ENCODE measurements at places on chromosomes 11 and 22.

GRCh38 chr22:20641198-20641892 is 132.6 kb upstream of the SERPIND1 start:
- DNase-seq = no peak

- DNase-seq = no peak
Observed at GRCh38 chr22:30444632-30445437, 19.3 kb downstream of the MTFP1 start.

GRCh38 chr11:18566406-18566805 is 22.1 kb downstream of the UEVLD start:
- DNase-seq = no peak

- peak; percentile 74 for DNase-seq
Observed at GRCh38 chr11:1570896-1571759, 943 bp downstream of the DUSP8 start.

DNA sequence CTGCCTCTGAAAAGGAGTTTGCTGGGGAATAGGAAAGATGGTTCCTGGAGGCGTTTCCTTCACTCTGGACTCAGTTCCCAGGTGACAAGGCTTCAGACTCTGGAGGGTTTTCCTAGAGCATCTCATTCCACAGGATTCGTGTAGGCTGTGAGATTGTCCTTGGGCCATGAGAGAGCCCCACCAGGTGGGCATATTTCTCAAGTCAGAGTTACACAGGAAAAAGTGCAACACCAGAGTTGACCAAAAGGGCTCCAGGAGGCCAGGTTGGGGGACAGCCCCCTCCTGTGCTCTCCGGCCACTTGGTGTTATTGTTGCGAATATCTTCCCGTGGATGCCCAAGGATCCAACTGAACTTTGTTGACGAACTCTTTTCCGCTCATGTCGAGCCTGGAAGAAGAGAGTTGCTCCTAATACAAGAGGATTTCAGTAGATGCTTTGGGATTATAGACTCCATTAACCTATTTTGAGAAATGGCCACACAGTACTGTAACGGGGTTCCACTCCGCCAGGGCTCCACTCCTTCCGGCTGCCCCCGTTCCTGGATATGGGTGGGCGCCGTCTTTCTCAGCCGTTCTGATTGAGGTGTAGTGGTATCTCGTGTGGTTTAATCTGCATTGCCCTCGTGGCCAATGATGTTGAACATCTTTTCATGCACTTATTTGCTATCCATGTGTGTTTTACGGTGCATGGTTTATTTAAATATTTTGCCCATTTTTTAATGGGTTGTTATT is 580.3 kb downstream of the BRD1 start:
- DNase-seq = no peak

GRCh38 chr11:120768949-120769348 is 255.0 kb upstream of the TBCEL start:
- no peak for DNase-seq

GRCh38 chr11:44574610-44575287 is 9.3 kb downstream of the CD82 start:
- DNase-seq = no peak

- DNase-seq = no peak
Observed at GRCh38 chr11:73576185-73576614, 21.7 kb downstream of the FAM168A start.

- no peak for DNase-seq
Observed at GRCh38 chr22:47748957-47749356, 986.5 kb downstream of the TBC1D22A start.

GRCh38 chr11:57801183-57801485 is 39.5 kb downstream of the CTNND1 start:
- no peak for DNase-seq

- no peak for DNase-seq
Observed at GRCh38 chr11:81444297-81444696, 1289.4 kb downstream of the FAM181B start.

- no peak for DNase-seq
Observed at GRCh38 chr11:93020248-93021046, 51.0 kb downstream of the MTNR1B start.

- no peak for DNase-seq
Observed at GRCh38 chr11:82899957-82900276, 313 bp downstream of the PRCP start.

DNA sequence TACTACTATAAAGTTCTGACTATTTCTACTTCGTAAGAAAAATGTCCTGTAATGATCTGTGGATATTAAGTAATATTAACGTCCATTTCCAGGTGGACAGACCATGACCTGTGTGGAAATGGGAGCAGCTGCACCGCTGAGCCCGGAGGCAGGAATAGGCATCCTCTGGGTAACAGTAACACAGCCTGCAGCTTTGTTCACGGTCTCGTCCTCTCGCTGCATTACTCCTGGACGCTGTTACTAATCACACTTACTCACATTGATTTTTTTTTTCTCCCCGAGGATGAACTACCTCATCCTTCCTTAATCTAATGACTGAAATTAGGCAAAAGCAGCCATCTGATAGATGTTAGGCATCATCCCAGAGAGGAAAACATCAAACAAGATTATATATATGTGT is 345.7 kb upstream of the NARS2 start:
- DNase-seq = no peak

GRCh38 chr11:123062892-123063825 is 1.2 kb upstream of the HSPA8 start:
- peak; percentile 80 for DNase-seq

- no peak for DNase-seq
Observed at GRCh38 chr11:65931773-65932557, 12.7 kb downstream of the DRAP1 start.

DNA sequence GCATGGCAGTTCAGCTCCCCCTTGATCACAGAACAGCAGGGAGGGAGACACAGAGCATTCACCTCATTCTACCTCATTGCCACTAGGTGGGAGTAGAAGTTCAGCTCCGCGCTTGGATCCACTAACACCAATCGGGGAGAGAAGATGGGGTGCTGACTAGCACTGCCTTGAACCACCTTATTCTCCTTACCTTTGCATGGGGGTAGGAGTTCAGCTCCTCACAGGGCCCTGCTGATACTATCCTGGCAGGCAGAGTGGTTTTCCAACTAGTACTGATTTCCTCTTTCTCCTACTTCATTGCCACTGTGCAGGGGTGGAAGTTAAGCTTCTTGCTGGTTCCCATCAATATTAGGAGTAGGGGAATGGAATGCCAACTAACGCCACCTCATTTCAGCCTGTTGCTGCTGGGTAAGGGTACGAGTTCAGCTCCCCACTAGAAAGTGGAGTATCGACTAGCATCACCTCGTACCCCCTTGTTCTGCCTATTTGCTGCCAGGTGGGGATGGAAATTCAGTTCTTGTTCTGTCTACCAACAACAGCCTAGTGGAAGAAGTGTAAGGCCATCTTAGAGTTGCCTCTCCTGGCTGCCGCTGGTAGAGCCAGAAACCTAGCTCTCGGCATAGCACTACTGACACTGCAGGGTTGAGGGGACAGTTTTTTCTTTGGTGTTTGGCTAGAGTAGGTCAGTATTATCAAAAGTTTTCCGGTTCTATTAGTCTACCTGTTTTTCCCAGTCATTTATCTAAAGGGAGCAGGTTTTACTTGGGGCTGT is 550.9 kb upstream of the CCDC90B start:
- no peak for DNase-seq

GRCh38 chr22:37619991-37620390 is 11.4 kb downstream of the GGA1 start:
- DNase-seq = no peak

DNA sequence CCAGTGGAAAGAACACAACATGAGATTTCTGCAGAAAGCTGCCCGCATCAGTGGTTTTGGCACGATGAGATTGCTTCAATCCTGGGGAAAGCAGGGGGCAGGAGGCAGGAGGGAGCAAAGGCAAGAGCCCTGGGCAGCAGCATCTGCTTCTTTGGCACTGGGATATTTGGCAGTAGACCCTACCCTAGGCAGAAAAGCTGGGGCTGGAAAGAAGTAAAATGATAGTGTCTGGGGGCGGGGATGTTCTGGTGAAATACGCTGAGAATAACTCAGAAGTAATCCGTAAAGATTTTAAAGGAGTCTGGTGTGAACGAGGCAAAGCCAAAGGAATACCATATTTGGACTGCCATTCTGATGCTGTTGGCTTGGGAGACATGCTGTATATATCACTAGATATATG is 62.0 kb downstream of the FAM76B start:
- DNase-seq = no peak

DNA sequence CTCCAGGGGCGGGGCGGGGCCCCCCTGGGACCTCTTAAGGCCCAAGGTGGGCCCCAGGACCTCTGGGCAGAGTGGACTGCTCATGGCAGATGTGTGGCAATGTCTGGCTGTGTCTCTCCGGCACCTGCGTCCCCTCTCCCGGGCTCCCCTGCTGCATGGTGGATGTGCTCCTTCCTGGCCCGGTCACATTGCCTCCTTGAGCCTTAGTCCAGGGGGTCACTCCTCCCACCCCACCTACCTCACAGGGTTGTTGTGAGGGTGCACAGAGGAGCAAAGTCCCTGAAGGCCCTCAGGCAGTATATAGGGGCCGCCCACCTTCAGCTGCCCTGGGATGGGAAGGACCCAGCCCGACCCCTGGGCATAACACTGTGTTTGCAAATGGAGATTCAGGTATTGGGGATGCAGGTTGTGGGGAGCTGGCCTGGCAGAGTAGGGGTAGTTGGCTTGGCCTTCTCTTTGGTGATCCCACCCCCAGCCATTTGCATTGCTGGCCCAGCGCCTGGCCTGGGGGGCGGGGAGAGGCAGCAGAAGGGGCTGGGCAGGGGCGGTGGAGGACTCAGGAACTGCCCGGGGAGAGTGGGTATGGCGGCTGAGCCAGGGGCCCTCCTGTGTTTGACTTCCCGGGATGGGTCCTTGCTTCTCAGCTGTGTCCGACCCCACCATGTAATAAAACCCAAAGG is 11.3 kb downstream of the KCTD17 start:
- DNase-seq = no peak

DNA sequence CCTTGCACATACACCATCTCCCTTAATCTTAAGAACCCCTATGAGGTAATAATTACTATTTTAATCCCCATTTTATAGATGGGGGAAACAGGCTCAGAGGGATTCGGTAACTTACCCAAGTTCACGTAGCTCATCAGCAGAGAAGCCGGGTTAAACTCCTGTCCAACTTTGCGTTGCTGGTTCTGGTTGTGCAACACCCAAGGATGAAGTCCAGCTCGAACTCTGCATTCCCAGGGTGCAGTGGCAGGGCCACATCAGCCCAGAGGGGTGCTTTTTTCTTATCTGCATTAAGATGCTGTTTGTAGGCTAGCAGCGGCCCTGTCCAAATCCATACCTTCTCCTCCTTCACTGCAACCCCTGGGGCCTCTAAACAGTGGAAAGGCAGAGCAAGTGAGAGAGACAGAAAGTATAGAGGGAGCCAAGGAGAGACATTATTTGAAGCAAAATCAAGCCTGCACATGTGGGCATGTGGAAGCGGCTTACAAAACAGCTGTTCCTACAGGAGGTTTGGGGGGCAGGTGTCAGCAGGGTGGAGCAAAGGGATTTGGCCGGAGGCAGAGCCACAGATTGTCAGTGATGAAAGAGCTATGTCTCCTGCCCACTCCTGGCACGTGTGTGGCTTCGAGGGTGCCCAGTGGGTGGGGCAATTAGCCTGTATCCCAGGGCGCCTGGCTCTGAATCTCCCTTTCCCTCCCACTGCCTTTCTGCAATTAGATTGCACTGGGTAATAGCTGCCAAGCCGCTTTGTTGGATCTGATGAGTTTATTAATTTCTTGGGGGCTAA is 129.5 kb upstream of the TBCEL start:
- no peak for DNase-seq

DNA sequence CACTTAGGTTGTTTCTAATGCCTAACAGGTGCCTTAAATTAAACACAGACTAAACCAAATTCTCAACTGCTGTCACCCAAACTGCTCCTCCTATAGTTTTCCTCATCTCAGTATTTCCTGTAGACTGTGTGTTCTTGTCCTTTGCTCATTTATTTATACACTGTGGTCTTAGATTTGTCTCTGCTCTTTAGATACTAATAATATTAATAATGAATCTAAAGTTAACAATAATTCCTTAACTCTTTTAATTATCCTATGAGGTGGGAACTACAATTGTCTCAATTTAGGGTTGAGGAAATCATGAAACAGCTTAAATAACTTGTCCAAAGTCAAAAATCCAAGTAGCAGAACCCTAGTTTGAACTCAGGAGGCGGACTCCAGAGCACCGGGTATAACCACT is 43.9 kb upstream of the YPEL1 start:
- no peak for DNase-seq

- no peak for DNase-seq
Observed at GRCh38 chr11:100832829-100833228, 145.7 kb downstream of the ARHGAP42 start.

DNA sequence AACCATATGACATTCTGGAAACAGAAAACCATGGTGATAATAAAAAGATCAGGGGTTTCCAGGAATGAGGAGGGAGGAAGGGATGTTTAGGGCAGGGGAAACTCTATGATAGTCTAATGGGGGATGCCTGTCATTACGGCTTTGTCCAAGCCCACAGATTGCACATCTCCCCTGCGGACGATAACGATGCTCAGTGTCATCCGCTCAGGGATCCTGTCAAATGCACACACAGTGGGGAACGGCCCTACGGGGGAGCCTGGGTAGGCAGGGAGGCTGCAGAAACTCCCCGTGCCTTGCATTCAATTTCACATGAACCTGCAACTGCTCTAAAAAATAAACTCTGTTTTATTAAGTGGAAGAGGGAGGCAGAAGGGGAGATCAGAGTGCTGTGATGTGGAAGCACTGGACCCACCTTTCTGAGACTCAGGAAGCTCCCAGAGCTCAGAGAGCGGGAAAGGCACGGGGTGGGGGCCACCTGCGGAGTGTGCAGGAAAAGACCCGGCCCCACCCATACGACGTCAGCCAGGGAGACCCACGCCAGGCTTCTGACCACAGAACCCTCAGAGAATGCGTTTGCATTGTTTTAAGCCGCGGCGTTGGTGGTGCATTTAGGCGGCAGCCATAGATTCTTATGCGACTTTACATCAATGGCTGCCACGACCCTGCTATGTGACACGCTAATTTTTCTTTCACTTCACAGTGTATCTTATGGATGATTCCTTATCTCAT is 543.5 kb downstream of the BRD1 start:
- no peak for DNase-seq

DNA sequence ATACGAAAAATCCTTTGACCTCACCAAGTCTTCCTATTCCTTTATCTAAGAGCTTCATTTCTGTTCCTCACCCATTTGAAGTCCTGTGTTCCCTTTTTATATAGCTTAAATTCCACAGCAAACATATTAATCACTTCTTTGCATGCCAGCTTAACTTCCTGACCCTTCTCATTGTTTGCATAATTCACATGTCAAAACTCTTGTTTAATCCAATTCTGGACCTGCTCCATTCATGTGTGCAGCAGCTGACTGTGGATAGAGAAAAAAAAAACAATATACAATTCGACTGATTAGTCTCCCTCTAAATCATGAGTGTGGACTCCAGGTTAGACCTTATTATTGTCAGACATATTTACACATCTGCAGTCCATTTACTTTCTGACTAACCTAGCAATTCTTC is 991.2 kb upstream of the TENM4 start:
- DNase-seq = no peak

GRCh38 chr11:121456151-121456550 is 3.4 kb upstream of the SORL1-AS1 start:
- no peak for DNase-seq

DNA sequence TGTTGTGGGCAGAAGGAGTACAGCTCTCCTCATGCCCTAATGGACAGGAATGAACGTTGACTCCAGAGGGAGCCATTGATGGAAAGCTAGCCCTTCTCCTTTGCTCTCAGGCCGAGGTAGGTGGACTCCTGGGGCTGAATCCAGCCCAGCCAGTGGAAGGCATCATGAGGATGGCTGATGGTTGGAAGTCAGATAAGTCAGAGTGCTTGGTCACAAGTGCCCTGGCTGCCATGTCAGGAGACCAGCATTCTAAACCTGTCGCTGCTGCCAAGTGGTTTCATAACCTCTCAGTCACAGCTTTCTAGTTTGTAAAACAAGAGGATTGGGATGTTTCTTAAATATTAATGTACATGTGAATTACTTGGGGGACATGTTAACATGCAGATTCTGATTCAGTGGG is 32.3 kb downstream of the PIWIL4 start:
- no peak for DNase-seq
